ENCODE measurements at places on chromosomes 2 and 18.

DNA sequence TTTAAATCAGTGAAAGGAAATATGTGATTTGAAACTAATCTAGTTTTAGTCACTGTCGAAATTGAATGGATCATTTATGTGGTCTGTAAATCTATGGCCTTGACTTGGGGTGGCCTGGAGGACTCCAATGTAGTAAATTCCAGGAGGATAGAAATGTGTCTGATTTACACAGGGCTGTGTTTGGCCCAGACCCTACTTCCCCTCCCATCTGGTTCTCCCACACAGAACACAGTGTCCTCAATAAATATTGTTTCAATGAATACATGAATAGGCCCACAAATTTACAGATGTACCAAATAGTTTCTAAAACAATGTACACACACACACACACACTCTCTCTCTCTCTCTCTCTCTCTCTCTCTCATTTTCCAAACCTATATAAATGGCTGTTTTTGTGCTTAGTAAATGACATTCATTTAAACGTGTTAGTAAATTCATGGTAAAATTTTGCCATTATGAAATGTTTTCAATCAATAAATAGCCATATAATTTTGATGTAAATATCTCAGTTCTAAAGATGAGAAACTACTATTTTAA lies 1.9 kb downstream of the CCDC68 start:
- DNase-seq = no peak

- DNase-seq = no peak
Observed at GRCh38 chr2:86675511-86676015, 44.5 kb upstream of the RMND5A start.

DNA sequence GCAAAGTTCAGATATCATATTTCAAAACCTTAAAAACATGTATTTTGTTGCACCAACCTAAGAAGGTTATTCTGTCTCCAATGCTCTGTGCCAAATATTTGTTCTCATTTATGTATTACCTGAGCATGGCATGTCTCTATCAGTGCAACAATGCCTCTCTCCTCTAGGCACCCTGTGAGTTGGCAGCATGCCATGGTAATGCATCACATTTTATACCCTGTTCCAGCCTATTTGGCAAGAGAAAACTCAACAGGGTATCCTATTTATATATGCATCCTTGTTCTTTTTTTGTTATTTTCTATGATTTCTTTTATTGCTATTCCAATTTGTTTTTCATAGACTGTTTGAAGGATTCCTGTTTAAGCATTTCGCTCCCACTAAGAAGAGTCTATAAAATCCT lies 126.3 kb upstream of the NRXN1 start:
- DNase-seq = no peak

- no peak for DNase-seq
Observed at GRCh38 chr2:118588850-118589249, 258.6 kb downstream of the EN1 start.

DNA sequence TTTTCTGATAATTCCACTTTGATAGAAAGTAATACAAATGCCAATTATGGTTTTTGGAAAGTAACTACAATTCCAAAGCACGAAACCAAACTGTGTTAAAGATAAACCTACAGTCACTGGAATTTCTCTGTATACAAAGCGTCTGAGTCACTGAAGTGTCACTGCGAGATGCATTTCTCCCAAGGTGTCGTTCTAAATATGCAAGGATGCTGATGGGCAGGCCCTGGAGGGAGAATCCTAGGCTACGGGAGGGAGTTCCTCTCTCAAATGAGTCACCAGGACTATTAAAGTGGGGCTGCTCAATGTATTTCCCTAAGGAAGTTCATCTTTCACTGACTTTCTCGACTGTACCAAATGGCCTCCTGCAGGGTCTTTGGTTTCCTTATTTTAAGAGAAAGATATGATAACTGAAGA lies 163.8 kb upstream of the STK17B start:
- no peak for DNase-seq
